ELR (cell line): ENCODE measurements at places on chromosomes 1 and 21.

GRCh38 chr1:165153182-165153581, 203.3 kb downstream of the LMX1A start:
- DNase-seq: no peak

DNA sequence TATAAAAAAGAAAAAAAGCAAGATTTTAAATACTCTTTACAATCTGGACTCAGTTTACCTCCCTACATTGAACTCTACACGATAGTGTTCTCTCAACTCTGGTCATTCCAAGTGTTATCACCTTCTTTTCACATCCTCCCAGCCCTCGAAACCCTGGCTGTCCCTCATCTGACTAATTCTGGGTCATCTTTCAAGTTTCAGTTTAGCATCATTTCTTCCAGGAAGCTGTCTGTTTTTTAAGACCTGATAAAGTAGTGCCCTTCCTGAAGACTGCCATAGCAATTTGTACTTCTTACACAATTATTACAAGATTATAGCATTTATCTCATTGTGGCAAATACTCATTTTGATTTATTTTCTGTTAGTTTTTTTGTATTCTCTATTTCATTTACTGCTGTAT, 1.2 kb downstream of the ALG14 start:
- DNase-seq: no peak

DNA sequence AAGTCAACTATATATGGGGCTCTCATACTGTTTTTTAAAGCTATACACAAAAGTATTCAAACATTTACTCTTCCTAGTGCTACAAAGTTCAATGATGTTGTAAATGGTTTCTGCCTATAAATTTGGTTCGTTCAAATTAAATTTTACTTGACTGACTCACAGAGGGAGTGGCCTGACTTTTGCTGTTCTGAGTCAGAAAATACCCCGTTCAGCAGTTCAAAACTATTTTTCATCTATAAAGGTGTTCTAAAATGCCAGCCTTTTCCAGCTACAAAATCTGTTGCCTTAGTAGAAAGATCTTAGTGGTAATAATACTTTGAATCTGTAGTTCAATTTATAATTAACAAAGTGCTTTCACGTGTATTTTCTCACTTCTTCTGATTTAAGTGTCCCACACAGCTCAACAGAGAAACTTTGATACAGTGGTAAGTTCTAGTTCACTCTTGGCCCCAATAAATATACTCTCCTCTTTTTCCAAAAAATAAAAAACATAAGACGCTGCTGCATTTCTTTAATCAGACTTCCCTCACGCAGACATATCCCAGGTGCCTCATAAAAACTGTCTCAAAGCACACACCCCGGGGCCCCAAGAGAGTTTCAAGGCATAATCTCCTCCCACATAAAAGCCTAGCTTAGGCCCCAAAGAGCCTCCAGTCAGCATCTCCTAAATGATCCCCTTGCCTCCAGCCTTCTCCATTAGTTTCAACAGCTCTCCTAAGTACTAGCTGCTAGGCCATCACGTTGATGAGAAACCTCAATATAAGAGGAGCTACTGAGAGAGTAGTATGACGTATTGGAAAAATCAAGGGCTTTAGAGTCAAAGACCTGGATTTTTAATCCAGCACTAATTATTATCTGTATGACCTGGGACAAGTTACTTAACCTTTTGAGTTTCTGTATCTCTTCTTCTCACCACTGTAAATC, 3.2 kb downstream of the PTP4A2 start:
- peak; percentile 77 for DNase-seq

DNA sequence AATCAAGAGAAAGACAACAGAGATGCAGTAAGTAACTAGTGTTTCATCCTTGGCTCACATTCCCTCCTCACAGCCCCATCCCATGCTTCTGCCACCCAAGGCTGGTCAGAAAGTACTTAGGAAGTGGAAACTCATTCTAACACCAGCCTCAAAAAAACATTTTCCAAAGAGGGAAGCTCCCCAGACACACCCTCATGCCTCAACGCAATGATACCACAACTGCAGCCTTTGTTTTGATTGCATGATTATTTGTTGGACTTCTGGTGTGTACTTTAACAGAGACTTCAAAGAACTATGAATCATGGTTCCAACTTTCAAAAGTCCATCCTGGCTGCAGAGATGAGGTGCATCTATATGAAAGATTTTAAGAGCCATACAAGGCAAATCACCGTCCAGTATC, 45.2 kb upstream of the KCNA3 start:
- no peak for DNase-seq

DNA sequence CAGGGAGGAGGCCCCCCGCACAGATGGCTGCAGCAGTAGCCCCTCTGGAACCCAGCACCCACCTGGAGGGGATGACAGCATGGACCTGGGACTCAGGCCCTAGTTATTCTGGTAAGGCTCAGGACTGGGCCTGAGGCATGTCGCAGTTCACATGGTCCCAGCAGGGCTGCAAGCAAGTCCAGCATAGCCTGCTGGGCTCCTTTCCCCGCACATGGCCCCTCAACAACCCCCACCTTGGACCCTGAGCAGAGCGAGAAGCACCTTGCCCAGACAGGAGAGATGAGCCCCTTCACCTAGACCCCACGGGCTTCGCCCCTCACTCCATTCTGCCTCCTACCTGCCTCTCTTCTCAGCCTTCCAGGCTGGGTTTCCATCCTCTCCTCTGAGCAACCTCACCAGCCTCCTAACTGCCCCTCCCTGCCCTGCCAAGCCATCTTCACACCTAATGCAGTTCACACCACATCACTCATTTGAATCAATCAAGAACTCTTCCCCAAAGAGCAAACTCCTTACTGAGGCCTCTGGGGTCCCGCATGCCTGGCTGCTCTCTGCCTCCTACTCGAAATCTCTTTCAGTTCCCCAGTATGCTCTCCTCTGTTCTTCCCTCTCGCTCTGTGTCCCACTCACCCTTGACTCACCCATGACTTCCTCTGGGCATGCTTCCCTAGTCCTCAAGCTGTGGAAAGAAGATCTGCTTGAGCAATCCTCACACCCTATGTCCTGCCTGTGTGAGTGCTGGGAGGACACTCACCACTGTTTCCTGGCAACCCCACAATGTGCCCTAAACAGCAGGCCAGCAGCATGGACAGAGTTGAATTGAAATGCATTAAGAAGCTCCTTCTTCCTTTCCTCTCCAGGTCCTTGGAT, 9.4 kb upstream of the THEMIS2 start:
- DNase-seq: peak; percentile 99

GRCh38 chr1:110412576-110412975, 5.1 kb upstream of the LAMTOR5 start:
- DNase-seq: peak; percentile 85
